ENCODE measurements at places on chromosomes 1 and 21. TPM values are rescaled to one million over a fixed set of nuclear protein-coding genes. Genes with fewer than 3 reads are reported as not detected.

GRCh38 chr1:108314815-108315214, 70.9 kb upstream of the NBPF4 start:
- DNase-seq = no peak

- DNase-seq = peak; percentile 78
These were observed 3.3 kb upstream of the ZBTB18 start for GRCh38 chr1:244047621-244048255.

GRCh38 chr1:203320591-203321272, 15.4 kb downstream of the BTG2 start:
- DNase-seq = peak; percentile 85

GRCh38 chr1:234310460-234310817, 62.8 kb upstream of the COA6 start:
- no peak for DNase-seq

- no peak for DNase-seq
These were observed 72.2 kb downstream of the PGM1 start for GRCh38 chr1:63665410-63665809.

GRCh38 chr1:86832433-86832832, 81.5 kb downstream of the SELENOF start:
- DNase-seq = no peak

GRCh38 chr1:33709783-33710718, 153.8 kb upstream of the HMGB4 start:
- DNase-seq = no peak

DNA sequence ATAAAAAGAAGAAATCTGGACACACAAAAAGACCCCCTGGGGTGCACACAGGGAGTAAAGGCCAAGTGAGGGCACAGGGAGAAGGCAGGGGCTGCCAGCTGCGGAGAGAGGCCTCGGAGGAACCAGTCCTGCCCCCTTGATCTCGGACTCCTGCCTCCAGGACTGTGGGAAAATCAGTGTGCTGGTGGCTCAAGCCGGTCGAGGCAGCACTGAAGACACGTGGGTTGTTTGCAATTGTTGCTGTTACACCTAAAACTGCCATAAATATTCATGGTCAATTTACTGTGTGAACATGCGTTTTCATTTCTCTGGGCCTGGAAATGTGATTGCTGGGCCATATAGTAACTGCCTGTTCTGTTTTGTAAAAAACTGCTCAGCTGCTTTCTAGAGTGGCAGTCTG, 18.5 kb downstream of the IBA57 start:
- no peak for DNase-seq

DNA sequence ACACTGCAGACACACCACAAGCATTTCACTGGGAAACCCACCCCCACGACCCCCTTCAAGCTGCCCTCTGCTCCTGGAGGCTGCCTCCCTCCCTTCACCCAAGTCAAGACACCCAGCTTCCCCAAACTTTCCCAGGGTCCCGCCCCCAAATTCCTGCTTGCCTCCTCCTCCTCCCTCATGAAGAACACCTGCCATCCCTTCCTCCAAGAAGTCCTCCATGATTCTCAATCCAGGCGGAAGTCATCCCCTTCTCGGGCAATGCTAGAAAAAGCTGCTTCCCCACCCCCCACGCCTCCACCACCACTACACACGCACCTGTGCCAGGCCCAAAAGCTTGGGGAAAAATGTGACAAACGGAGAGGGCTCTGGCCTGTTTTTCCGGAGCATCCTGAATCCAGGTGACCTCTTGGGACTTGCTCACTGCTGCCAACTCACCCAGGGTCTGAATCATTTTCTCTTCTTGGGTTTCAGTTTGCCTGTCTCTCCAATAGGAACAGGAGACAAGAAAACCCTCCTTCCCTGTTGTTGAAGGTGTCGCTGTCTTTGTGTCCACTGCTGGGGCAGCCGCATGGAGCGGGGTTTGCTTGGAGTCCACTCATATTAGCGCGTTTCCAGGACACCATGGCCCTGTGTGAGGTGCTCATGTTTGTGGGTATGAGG, 101.0 kb upstream of the CASZ1 start:
- DNase-seq = no peak

- DNase-seq = no peak
These were observed 101.4 kb upstream of the C1orf174 start for GRCh38 chr1:4001461-4001860.

- no peak for DNase-seq
These were observed 35.2 kb upstream of the KCNJ15 start for GRCh38 chr21:38221594-38221993.

DNA sequence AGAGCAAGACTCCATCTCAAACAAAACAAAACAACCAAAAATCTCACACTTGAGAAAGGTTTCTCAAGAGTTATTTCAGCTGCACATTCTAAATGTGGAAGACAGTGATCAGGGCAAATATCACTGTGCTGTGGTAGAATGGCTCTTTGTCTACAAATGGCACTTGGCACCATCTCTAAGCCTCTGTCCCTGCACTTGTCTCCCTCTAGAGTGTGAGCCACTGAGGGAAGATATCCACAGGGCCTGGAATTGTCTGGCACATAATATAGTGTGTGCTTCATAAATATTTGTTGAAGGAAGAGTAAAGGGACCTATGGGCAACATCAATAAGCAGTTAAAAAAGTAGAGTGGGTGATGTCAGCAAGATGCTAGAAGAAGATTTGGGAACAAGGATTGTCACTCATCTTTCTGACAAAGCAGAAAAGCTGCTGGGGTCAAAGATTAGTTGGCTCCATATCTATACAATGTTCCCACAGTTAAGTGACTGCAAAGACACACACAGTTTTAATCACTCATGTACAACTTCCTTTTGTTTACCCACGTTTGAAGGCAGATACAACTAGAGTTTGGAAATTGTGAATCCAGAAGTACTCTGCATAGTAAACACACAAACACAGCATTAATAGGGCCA, 19.1 kb downstream of the CD101 start:
- DNase-seq = no peak

DNA sequence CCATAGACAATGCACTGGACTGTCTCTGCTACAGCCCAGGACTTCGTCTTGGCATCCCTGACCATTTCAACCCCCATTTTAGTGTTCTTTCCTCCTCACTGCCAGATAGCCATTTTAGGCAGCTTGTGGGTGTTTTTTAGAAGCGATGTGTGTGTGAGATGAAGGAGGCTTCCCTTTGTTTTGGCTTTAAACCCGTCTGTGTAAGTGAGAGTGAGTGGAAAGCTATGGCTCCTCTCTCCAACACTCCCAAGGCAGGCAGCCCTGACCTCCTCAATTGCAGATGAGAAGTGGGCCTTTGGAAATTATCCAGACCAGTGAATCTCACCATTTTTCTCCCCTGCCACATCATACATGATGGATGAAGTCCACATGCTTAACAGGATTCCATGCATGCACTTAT, 70.3 kb upstream of the PGBD5 start:
- no peak for DNase-seq

DNA sequence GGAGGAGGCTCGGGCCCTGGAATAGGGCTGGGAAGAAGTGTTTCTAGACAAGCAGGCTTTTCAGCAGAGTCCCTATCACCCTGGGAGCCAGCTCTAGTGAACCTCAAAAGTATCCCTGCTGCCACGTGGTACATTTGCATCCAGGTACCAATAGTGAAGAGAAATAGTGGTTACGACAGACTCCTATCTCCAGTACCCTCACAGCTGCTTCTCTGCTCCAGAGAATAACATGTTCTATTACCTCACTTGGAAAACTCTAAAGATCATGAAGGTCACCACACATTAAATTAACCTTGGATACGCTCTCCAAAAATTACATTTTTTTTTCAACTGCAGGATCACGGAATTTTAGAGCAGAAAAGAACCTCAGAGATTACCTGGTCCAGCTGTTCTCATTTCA, 230.4 kb upstream of the PLD5 start:
- no peak for DNase-seq

GRCh38 chr21:46048926-46049889, 48.7 kb upstream of the COL6A2 start:
- DNase-seq = peak; percentile 54

DNA sequence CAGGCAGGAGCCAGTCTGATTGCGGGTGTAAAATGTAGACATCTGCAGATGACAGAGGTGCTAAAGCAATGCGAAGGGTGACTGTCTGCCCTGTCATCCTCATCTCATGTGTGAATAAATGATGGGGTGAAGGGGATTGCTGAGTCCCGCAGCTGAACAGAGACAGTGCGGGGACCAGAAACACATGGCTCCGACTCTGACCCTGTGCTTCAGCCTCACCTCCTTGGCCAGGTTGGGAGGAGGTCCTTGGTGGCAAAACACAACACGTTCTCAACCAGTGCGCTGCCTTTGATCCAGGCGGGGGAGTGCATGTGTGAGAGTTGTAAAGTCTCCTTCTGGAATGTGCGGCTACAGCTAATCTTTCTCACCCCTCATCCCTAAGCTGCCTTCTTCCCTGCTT, 32.0 kb upstream of the TTC22 start:
- DNase-seq = peak; percentile 18

DNA sequence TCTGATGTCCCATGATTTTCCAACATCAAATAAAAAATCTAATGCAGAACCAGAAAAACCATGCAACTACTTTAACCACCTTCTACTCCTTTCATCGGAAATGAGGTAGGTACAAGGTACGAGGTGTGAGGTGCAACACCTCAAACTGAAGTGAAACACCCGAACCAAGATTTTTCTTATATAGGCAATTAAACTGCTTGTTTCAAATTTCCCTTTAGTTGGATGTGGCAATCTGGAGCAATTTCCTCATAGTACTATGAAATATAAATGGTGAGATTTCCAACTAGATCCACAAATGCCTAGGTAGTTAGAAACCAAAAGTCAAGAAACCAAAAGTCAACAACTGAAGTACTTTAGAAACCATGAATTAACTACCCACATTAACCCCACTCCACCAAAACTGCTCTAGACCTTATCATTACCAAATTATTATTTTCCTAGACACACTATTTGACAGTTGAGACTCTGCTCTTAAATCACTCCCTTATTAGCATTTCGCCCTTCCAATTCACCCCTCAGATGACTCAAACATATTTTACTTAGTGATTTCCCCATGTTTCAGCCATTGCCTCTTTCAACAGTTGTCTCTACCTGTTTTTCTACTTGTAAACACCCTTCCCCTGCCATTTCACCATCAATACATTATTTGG, 37.8 kb downstream of the FUBP1 start:
- no peak for DNase-seq

DNA sequence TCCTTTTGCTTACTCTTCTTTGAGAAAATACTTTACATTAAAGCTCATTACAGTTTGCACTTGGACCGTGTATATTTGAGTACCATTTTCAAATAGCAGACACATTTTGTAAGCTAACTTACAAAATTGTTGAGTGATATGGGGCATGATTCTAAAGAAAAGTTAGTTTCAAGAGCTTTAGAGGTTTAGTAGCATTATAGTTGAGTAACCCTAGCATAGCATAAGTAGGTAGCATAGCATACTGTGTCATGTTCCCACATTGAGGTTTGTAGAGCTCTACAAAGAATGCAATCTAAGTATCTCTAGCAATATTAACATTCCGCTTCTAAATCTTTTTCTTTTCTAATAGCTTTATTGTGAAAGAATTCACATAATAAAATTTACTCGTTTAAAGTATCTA, 92.0 kb downstream of the ITSN1 start:
- DNase-seq = no peak

DNA sequence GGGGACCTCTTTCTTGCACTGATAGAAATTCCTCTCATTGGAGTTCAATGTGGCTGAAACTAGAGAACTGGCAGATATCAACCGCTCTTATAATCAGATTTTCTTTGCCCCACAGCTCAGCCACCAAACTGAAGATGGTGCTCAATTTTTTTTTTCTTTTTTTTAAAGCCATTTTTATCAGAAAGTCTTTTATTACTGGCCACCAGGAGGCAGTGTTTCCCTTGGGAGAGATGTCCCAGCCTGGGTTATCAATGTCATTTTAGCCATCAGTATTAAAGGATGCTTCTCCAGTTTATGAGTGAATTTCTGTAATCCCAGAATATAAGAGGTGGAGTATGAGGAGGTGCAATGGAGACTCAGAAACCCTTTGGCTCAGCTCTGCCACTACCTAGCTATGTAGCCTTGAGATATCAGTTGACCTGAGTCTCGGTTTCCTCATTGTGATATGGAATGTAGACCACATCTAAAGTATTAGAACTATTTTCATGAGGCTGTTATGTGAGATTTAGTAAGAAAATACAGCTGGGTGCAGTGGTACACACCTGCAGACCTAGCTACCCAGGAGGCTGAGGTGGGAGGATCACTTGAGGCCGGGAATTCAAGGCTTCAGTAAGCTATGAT, 27.6 kb downstream of the CD244 start:
- DNase-seq = no peak

DNA sequence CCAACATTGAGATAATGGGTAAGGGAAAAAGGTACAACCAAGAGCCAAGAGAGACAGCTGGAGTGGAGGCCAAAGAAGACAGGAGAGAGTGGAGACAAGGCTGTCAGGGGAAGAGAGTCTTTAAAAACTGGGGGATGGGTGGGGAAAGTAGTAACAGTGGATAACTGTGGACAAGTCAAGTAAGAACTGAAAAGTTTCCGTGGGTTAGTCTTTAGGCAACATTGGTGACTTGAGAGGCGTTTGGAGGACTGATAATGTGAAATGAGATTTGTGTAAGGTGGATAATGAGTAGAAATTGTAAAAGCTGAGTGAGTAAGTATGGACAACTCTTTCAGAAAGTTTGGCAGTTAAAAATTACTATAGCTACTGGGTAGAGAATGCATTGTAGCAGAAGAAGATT, 10.4 kb downstream of the PPP2R5A start:
- no peak for DNase-seq

GRCh38 chr1:245279346-245279745, 124.6 kb downstream of the KIF26B start:
- DNase-seq = no peak

DNA sequence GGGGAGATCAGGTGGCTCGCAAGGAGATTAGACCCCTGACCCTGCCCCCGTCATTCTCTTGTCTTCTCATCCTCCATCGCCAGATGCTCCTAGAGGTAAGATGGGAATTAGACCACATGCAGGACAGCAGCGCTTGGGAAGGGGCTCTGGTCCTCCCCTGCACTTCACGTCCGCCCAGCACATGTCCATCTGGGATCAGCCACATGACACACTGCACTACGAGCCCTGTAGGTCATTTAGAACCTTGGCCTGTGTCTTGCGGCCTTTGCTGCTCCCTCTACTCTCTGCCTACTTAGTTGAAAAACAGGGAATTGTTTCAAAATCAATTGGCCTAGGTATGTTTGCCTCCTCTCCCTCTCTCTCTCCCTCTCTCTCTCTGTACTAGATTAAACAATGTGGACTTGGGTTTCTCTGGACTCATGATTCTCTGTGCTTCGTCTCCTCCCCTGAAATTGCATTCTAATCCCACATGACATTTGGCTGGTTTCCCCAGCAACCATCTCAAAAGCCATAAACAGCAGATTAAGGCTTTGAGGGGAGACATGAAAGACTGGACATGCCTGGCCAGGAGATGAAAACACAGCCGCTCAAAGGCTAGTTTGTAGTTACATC, 3.8 kb upstream of the NCMAP start:
- DNase-seq = no peak

- no peak for DNase-seq
These were observed 10.9 kb upstream of the CDK11B start for GRCh38 chr1:1669468-1670440.

GRCh38 chr1:107220036-107220435, 79.2 kb downstream of the NTNG1 start:
- no peak for DNase-seq

- peak; percentile 40 for DNase-seq
These were observed 923 bp upstream of the IFNGR2 start for GRCh38 chr21:33402001-33402979.

JTB gene
- 859 TPM for total RNA-seq

LCE3E gene
- total RNA-seq = not detected

MANEAL gene
- total RNA-seq = 5.8 TPM

TSPAN2 gene
- 19.3 TPM for total RNA-seq

FAM177B gene
- 21.9 TPM for total RNA-seq

OR2L8 gene
- total RNA-seq = not detected

KAZN gene
- 8.3 TPM for total RNA-seq

S100A7 gene
- total RNA-seq = not detected

PBX1 gene
- total RNA-seq = 31.0 TPM

ADORA1 gene
- total RNA-seq = not detected
